Activated CD8-positive, alpha-beta memory T cell treated with anti-CD3 and anti-CD28 coated beads for 48 hours (primary cell): ENCODE measurements at places on chromosomes 7 and 10.

- DNase-seq = no peak
Observed at GRCh38 chr10:132487241-132488135, 50.1 kb upstream of the INPP5A start.

GRCh38 chr10:86522510-86522855, 891 bp upstream of the WAPL start:
- DNase-seq = no peak

DNA sequence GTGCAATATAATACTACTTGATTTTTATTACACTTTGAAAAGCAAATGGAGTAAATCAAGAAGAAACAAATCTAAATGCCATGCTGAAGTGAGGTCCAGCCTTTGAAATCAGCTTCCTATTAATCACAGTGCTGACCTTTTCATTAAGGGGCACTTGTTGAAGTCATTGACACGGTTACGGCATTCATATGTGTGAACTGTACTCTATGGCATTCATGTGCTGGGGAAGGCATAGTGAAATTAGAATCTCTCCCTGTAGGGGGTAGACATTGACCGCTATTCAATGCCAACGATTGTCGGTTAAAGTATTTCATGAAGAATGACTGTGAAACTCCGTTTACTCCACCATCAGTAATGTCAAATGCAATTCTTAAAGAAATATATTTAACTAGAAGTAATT, 296.1 kb upstream of the SEMA3A start:
- no peak for DNase-seq

GRCh38 chr10:70952401-70952800, 64.0 kb upstream of the PCBD1 start:
- DNase-seq = no peak

- no peak for DNase-seq
Observed at GRCh38 chr10:2047679-2048078, 310.4 kb upstream of the ADARB2 start.

GRCh38 chr10:44757551-44758205, 153.5 kb upstream of the TMEM72 start:
- DNase-seq = no peak

- DNase-seq = no peak
Observed at GRCh38 chr7:111639934-111640333, 77.6 kb upstream of the IMMP2L start.

DNA sequence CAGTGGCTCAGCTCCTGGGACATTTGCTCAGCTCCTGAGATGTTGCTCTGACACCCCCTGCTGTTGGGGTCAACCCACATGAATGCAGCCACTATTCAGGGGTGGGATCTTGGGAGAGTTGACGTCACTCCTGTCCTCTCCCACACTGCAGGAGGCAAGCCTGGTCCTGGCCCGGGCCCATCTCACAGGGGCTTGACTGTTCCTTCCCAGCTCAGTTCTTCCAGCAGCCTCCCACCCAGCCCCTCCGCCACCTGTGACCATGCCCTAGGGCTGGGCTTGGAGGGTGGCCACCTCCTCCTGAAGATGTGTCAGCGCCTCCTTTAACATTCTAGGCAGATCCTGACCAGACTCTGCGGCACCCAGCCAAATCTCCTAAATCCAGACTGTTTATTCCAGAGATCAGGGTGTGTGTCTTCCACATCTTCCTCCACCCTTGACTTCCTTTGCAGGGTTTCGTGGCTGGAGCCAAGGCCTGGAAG, 19.1 kb upstream of the OPALIN start:
- no peak for DNase-seq

DNA sequence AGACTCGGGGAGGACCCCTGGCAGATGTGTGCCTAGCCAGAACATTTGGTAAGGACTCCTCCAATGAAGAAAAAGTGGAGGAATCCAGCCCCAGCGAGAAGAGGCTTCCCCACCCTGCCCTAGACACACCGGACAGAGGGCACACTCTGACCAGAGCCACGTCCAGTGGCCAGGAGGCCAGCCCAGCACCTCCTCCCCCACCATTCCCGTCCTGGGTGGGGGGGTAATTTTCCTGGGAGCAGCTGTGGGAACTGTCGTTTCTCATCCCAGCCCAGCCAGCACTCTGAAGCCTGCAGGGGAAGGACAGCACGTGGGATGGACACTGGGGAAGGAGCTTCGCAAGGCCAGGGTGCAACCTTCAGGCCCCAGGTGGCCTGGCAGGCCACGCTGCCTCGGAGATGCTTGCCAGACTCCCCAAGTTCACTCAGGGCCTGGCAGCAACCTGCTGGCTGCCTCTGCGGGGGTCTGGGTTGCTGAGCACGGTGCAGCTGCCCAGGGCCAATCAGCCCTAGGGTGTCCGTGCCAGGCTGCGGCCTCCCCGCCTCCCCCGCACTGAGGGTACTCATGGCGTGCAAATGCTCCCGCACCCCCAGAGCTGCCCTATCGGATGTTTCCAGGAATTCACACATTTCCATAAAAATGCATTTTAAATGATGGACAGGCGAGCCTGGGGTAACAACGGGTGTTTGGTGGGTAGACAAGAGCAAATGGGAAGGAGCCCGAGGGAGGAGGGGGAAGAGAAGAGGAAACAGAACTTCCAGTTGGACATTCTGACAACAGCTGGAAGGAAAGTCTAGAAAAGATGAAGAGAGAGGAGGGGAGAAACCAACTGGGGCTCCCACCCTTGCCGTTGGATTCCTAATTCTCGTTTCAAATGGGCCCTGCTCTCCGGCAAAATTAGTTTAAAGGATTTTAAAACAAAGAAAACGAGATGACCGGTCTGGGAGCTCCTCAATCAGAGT, 1.9 kb upstream of the EN2 start:
- DNase-seq = no peak

- no peak for DNase-seq
Observed at GRCh38 chr7:2044883-2045471, 187.8 kb downstream of the MAD1L1 start.

- DNase-seq = no peak
Observed at GRCh38 chr10:12156367-12157123, 27.1 kb downstream of the SEC61A2 start.

- DNase-seq = no peak
Observed at GRCh38 chr7:151378011-151378410, 31.8 kb downstream of the WDR86 start.

GRCh38 chr10:48697821-48698764, 13.4 kb downstream of the WDFY4 start:
- no peak for DNase-seq

DNA sequence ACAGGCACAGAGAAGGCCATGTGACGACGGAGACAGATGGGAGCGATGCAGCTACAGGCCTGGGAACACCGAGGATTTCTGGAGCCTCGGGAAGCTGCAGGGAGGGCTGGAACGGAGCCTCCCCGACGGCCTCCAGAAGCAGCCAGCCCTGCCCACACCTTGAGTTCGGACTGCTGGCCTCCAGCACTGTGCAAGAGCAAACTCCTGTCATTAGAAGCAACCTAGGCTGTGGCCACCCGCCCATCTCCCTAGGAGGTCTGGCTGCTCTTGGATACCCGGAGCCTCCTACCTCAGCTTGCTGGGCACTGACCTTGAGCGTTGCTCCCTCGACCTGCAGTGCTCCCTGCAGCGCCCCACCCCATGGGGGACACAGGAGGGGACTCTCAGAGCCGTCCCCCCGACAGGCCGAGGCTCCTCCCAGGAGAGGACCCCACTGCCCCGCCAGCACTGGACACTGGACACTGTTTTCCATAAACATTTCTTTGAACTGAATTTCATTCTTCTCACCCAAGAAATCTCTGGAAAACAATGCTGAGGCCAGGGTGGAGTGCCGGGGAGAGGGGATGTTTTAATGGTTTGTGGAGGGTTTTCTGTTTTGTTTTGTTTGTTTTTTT, 22.5 kb upstream of the TNRC18 start:
- DNase-seq = no peak

DNA sequence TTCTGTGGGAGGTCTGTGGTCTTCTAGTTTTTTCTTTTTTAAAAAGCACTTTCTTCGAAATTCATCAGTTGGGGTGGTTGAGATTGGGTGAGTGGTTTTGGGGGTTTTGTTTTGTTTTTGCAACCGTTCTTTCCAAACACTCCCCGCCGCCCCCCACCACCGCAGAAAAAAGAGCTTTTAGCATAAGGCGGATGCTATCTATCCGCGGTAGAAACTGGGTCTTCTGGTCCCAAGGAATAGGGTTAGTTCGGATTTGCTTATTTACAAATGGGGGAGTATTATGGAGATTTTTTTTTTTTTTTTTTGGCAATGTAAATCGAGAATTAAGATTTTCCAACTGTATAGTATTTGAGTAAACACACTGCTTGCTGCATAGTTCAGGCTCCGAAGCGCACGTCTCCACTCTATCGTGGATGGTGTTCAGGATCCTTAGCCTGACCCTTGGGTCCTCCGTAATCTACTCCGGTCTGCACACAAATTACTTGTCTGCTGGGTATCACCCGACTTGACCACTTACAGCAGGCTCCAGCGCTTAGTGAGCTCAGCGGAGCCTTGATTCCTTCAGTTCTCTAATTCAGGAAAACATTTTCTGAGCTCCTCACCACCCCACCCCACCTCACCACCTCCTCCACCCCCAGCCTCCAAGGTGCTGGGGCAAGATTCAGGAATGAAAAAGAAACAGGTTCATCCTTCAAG, 757 bp upstream of the NRCAM start:
- DNase-seq = no peak

DNA sequence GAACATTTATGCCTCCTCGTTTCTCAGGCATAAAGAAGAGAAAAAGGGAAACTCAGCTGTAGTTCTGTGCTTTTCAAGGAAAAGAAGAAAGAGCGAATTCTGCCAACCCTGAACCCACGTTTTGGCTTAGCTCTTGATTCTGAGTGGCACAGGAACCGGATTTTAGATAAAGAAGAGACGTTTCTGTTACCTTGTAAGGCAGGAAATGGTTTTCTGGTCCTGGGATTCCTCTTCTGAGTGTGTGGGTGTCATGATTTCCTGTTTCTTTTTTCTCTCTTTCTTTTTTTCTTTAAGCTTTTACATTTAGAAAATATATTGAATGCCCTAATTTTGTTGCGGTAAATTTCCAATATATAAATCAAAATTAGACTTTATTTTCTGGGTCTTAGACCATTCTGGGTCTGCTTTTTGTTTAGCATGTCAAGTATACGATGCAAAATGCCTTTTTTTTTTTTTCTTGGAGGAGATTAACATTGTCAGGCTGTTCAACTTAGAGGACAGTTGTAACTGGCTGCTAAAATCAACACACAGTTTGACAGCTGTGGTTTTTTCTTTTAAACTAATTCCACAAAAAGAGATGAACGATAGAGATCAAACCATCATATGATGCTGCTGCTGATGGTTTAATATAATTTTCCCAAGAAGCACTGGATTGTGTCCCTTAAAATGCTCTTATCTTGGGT, 190.8 kb downstream of the GATA3 start:
- DNase-seq = no peak

GRCh38 chr7:7188091-7188490, 5.7 kb downstream of the C1GALT1 start:
- no peak for DNase-seq

- DNase-seq = no peak
Observed at GRCh38 chr10:13356392-13356791, 8.3 kb upstream of the SEPHS1 start.

DNA sequence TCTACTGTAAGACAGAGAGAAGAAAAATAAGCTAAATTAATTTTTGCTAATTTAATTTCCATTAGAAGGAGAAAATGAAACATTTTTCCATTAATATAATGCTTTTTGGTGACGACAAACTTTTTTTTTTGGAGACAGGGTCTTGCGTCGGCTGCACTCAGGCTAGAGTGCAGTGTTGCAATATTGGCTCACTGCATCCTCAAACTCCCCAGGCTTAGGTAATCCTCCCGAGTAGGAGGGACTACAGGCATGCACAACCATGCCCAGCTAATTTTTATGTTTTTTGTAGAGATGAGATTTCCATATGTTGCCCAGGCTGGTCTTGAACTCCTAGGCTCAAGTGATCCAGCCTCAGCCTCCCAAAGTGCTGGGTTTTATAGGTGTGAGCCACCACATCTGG, 229.8 kb upstream of the LRRN3 start:
- DNase-seq = no peak
